ENCODE measurements at places on chromosomes 16 and 17.

DNA sequence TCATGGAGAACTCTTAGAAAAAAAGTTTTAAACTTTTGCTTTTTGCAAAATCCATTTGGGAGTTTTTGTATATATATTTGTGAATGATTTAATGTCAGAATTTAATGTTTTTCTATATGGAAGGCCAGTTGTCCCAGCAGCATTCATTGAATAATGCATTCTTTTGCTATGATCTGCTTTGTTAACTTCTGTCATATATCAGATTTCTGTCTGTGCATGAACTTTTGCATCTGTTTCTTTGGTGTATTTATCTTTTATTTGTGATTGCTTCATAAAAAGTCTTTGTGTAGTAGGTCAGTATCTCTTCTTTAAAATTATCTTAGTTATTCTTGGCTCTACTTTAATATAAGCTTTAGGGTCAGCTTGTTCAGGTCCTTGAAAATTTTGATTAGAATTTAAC lies 84.2 kb downstream of the MAP2K4 start:
- no peak for DNase-seq

DNA sequence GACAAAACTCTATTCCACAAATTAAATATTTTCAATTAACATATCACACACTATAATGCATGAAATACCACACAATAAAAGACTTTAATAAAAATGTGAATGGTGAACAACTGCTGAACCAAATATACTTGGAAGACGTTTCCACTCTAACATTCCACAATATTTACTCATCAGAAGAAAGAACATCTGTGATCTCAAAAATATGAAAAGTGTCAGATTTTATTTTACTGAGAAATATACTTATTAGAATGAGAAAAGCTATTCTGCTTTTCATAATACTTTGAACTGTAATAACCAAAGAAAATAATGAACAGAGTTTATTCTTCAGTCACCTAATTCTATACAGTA lies 181.8 kb upstream of the AXIN2 start:
- DNase-seq, result no peak

DNA sequence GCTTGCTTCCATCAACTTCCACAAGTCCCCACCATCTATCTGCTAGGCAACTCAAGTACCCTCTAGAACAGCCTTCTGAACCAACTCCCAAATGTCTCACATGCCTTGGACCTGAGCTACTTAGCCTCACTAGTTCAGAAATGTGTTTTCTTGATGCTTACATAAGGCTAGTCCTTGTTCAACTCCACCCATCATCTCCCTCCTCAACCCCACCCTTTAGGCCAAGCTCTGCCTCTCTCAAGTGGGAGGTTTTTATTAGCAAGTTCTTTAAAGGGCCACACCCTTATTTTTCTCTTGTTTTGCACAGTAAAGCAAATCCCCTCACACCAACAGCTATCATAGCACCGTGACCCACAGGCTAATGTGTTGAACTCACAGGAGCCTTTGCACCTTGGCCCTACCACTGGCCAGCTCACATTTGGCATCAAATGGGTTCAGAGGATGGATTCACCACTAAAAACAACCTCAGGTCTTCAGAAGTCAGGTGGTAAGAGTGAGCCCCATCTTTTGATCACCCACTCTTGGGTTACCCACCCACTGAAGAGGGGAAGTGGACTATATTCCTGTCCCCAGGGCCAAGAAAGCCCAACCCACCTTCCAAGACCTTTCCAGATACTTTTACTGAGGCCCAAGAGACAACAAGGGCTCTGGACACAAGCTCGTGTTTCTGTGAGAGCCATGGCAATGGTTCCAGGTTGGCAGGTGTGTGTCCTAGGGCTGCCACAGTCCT lies 12.2 kb downstream of the PIK3R5 start:
- DNase-seq, result no peak

- DNase-seq, result no peak
Measured at GRCh38 chr16:75099738-75100602, 16.6 kb downstream of the LDHD start.

- DNase-seq, result no peak
Measured at GRCh38 chr17:59668816-59669215, 38.4 kb downstream of the PTRH2 start.

DNA sequence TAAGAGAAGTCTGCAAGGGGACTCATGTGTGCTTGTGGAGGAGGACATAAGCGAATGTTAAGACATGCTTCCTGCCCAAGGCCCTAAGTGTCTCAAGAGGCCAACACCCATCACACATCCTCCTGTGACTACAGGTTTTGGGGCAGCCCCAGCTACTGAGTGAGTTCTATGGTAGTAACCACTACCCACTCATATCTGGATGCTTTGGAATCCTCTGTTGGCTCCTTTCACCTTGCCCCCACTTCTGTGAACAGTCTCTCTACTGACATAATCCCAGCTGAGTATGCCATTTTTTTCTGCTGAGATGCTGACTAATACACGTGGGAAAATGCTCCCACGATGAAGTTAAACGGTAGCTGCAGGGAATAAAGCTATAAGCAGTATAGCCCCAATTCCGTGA lies 153.5 kb downstream of the VPS53 start:
- DNase-seq, result no peak

GRCh38 chr16:80852261-80852872 lies 48.0 kb upstream of the CDYL2 start:
- no peak for DNase-seq

All from cortex of kidney (tissue), 1 donor.